Hippocampal formation (tissue), 2 donors: ENCODE measurements at places on chromosomes 6 and 20.
A peak's percentile ranks its signal among the peaks of the same experiment; 100 is the strongest.

DNA sequence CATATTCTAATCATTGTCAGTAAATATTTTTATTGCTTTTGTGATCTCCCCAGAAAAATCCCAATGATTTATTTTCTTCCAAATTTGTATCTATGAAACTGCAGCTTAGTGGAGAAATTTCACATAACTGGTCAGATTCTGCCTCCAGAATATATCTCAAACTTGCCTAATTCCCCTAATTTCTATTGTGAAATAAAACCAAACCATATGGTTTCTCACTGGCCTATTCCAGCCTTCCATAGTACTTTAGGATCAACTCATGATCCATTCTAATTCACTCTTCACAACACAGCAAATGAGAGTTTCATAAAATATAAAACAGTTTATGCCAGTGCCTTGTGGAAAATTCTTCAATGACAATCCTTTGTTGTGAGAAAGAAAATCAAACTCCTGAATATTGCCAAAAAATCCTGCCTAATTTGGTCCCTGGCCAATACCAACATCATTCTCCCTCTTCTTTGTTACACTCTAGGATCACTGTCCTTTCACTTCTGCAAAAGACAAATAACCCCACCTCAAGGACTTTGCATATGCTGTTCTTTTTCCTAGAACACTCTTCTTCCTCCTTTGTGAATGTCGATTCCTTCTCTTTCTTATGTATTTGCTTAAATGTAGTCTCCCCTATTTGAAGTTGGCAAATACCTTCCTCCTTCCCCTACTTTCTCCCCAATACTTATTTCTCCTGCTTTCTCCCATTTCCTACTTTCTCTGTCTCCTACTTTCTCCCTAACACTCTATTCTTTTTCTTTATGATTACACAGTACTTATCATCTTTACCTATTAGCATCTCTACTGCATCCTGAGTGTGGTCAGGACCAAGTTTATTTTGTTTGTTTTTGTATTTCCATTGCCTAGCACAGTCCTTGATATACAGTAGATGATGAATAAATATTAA, 587.5 kb downstream of the RFPL4B start:
- no peak for DNase-seq

DNA sequence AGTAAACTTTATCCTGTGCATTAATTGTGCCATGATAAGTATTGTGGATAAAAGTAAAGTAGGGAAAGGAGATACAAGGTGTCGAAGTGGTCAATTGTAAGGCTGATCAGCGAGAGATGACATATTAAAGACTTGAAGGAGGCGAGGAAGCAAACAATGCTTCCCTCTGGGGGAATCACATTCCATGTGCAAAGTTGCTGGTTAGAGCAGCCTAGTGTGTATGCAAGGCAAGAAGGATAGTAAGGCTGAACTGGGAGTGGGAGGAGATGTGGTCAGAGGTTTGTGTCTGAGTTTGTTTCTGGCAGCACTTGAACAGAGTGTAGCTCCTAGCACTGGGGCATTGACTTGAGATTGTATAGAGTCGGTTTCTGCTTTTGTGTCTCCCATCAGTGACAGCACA, 122.9 kb downstream of the SLC35F1 start:
- DNase-seq = no peak

- no peak for DNase-seq
Measured at GRCh38 chr20:4112481-4113421, 97.4 kb upstream of the RNF24 start.

- DNase-seq = no peak
Measured at GRCh38 chr20:7496394-7496991, 443.8 kb downstream of the HAO1 start.

GRCh38 chr6:151147118-151147832, 92.5 kb upstream of the AKAP12 start:
- no peak for DNase-seq

GRCh38 chr20:47188540-47188939, 168.0 kb downstream of the ZMYND8 start:
- no peak for DNase-seq

DNA sequence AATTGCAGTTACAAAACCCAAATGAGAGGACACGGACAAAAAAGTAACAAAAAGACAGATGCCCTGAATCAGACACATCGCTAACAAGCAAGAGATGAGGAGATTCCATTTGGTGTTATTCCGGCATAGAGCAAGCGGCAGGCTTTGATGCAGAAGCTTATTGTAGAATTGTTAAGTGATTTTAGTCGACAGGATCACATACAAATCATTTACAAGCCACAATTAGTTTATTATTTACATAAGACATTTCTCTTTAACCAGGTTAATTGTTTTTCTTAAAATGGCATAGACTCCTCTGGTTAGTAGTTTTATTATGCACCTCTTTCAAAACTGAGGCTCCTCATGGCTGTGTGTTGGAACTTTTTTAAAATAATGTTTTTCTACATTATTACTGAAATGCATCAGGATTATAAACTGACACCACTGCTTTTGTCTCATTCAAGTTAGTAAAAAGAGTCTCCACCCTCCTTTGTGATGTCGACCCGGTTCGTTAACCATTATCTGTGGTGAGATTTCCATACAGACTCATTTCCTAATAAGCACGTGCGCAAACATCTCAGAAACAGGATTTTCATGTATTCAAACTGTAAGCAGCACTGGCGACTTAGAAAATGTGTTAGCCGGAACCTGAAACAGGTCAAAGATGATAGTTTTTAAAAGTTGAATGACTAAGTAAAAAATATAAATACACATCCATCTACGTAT, 119.8 kb downstream of the COL12A1 start:
- no peak for DNase-seq

GRCh38 chr6:158684311-158684710, 34.5 kb downstream of the SYTL3 start:
- no peak for DNase-seq

DNA sequence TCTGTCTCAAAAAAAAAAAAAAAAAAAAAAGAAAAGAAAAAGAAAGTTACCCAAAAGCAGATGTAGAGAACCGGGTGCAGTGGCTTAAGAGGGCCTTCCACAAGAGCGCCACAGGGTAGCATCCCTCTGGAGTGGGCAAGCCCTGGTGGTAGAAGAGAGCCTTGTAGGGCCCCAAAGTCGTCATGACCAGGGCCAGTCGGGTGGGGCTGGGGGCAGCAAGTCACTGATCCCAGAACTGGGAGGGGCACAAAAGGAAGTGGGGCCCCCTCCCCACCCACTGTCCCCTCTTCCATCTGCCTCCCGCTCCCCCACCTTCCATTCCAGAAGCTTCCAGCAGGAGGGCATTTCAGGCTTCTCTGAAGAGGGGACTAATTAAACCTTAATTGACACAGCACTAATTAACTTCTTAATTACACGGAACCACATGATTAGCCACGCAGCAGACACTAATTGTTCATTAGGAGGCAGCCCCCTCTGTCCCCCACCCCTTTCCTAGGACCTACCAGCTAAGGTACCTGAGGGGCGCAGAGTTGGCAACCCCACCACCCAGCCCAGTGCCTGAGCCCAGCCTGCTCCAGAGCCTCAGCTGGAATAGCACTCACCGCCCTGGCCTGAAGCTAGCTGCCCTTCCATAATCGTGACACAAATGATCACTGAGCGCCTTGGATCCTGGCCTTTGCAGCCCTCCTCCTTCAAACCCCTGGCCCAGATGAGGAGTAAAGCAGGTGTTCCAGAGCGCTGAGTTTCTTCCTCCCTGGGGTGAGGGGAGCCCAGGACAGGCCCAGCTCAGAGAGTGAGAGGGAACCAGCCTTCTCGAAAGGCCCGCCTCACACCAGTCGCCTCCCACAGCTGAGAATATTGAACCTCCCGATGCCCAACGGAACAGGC, 34.8 kb downstream of the MDFI start:
- DNase-seq = no peak

- DNase-seq = no peak
Measured at GRCh38 chr6:11166948-11167347, 55.4 kb upstream of the ERVFRD-1 start.

DNA sequence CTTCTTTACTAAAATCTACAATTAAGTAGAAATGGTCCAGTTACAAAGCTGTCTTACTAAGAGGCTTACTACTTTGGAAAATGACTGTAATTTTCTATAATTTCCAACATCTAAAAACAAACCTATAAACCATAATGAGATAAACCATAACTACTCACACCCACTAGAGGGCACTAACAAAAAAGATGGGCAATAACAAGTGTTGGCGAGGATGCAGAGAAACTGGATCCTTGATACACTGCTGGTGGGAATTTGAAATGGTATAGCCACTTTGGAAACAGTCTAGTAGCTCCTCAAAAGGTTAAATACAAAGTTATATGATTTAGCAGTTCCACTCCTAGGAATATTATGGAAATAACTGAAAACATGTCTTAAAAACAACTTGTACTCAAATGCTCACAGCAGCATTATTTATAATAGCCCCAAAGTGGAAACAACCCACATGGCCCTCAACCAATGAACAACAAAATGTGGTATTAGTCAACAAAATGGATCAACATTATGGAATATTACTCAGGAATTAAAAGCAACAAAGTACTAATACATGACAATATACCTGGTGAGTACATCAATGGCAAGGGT, 50.6 kb downstream of the GJA10 start:
- DNase-seq = no peak

DNA sequence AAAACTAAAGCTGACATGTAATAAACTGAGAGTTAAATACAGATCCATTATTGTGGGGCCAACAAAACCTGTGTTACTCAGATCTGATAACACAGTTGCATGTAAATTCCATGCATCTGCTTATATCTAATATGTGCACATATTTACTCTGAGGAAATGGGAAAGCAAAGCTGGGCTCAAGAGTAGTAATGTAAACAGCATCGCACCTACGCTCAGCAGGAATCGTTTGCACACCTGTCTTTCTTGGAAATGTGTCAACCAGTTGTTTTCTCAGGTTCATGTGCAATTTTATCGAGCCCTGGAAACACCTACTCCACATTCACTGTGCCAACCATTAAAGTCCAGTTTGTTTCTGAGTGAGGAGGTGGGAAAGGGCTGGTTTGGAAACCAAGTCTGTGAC, 80.3 kb upstream of the CNKSR3 start:
- no peak for DNase-seq

GRCh38 chr6:73236144-73236750, 11.0 kb upstream of the KHDC1L start:
- DNase-seq = no peak

GRCh38 chr20:20360464-20360863, 7.4 kb upstream of the INSM1 start:
- peak; percentile 63 for DNase-seq

DNA sequence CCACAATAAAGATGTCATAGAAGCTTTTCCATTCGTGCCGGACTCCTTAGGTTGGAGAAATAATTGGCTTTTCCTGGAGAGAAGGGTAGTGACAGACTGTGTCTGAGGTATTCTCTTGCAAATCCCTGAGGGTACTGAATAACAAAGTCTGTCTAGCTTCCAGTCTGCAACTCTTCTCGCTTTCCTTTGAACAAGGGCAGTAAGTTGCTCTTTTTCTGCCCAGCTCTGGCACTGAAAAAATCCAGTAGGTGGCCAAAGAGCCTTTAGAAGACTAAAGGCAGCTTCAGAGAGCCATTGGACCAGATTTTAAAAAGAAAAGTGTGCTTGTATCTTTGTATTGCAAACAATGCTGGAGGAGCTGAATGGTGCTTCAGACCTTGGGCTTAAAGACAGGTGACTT, 20.7 kb upstream of the RREB1 start:
- no peak for DNase-seq

GRCh38 chr20:16699293-16699692, 30.5 kb upstream of the SNRPB2 start:
- DNase-seq = no peak

- no peak for DNase-seq
Measured at GRCh38 chr6:143684486-143684885, 6.7 kb downstream of the PHACTR2 start.

GRCh38 chr6:45952546-45952945, 63.1 kb downstream of the CLIC5 start:
- no peak for DNase-seq

DNA sequence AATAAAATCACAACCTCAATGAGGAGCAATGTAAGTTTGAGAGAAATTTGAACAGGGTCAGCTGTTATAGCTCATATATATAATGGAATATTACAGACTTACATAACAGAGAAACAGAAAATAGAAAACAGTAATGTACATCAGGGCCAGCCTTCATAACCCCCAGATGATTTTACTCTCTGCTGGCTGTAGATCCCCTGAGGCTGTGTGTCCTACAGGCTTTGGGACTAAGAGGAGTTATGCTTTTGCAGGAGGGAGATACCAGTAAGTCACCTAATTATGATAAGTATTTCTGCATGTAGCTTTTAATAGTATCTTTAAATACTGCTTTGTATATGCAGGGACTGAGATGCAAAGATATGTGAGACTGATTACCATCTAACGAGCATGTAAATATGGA, 105.8 kb upstream of the ASCC3 start:
- no peak for DNase-seq

GRCh38 chr6:36853325-36853724, 14.1 kb upstream of the CPNE5 start:
- DNase-seq = peak; percentile 12

DNA sequence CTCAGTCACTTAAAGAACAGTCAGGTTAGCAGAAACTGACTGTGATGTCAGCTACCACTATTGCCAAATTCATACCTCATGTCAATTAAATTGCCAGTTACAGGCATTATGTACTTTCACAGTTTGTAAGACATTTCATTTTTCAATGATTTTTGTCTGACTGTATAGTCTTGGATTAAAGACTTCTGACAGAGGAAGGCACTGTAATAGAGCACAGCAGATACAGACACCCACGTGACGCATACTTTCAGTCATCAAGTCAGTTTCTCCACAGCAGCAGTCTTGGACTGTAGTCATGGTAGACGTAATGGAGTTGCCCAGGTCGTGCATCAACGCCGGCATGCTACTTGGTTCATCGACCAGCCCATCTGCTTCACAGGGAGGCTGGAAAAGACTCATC, 29.5 kb upstream of the ELOVL5 start:
- no peak for DNase-seq

DNA sequence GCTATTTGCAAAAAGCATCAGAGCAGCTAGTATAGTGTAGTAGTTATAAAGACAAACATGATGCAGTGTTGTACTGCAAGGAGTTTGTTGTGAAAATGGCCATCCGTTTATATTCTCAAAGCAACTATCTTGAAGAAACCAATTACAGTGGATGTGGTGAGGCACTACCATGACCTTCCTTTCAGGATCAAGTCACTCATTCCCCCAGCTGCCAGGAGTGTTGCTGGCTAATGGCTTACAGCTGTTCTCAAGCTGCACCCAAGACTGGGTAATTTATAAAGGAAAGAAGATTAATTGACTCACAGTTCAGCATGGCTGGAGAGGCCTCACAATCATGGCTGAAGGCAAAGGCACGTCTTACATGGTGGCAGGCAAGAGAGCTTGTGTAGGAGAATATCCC, 29.0 kb downstream of the ADGRF4 start:
- no peak for DNase-seq
